Activated CD4-positive, alpha-beta T cell treated with anti-CD3 and anti-CD28 coated beads, Interleukin-2, amount 10 ng/mL, durations not matched to agents 7 days and 5 days (primary cell): ENCODE measurements at places on chromosomes 3 and 15. TPM values are rescaled to one million over a fixed set of nuclear protein-coding genes. Genes with fewer than 3 reads are reported as not detected.
A peak's percentile ranks its signal among the peaks of the same experiment; 100 is the strongest.

The EIF2B5 gene
- 53.0 TPM for total RNA-seq

The FEZF2 gene
- total RNA-seq = not detected

The GOLGA8G gene
- not detected for total RNA-seq

The CHRNA7 gene
- total RNA-seq = not detected

The SLC22A14 gene
- total RNA-seq = not detected

The IL5RA gene
- not detected for total RNA-seq

The NLGN1 gene
- total RNA-seq = not detected

The ADAMTS17 gene
- total RNA-seq = 5.0 TPM

The ZNF80 gene
- 0.10 TPM for total RNA-seq

The SLMAP gene
- total RNA-seq = 51.2 TPM

The GABRB3 gene
- total RNA-seq = 0.12 TPM

- peak; percentile 71 for DNase-seq
These were observed 74.3 kb downstream of the SIDT1 start for GRCh38 chr3:113606539-113607218.

DNA sequence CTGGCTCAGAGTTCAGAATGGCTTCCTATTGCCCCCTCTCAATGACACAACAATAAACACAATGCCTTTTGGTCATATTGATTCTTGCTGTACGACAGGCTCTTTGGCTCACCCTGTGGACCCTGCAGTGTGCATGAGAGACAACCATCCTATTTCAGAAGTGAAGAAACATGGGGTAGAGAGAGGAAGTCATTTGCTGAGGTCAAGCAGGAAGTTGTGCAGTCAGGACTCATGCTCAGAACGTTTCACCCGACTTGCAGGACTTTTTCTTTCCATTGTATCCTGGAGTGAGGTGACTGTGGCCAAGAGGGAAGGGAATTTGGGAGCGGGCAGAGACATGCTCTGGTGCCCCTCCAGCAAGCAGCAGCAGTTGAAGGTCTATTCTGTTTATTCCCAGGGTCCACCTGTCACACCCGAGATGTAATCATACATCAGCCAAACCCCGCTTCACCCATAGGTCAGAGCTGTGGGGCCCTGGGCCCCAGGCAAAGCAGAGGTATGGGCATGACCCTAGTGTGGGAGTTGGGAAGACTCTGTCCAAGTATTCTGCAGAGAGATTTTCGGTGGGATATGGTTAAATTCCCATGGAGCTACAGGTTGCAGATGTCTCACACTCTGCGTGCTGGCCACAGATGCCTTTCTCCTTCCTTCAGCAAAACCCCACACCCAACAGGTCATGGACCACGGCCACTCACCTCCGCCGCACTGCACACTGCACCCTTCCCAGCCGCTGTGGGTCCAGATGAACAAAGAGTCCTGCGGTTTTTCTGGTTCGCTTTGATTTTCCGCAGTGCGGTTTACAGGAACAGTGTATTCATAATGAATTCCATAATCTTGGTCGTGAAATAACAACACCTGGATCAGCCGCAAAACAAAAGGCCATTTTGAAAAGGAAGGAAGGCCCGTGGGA lies 290.6 kb downstream of the ADAMTS17 start:
- DNase-seq = no peak

DNA sequence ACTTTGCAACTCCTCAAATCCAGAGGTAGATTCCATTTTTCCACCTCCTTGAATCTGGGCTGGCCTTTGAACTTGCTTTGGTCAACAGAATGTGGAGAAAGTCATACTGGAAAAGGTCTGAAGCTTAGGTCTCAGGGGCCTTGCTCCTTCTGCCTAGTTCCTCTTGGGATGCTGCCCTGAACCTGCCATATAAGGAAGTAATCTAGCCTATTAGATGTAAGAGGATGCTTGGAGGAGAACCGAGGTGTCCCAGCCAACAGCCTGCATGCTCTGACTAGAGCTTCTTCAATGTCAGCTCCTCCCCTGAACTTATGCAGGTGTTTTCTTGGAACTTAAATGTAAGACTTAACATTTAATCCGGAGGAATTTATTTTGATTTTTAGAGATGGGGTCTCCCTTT lies 2.0 kb upstream of the TMED3 start:
- DNase-seq = no peak

DNA sequence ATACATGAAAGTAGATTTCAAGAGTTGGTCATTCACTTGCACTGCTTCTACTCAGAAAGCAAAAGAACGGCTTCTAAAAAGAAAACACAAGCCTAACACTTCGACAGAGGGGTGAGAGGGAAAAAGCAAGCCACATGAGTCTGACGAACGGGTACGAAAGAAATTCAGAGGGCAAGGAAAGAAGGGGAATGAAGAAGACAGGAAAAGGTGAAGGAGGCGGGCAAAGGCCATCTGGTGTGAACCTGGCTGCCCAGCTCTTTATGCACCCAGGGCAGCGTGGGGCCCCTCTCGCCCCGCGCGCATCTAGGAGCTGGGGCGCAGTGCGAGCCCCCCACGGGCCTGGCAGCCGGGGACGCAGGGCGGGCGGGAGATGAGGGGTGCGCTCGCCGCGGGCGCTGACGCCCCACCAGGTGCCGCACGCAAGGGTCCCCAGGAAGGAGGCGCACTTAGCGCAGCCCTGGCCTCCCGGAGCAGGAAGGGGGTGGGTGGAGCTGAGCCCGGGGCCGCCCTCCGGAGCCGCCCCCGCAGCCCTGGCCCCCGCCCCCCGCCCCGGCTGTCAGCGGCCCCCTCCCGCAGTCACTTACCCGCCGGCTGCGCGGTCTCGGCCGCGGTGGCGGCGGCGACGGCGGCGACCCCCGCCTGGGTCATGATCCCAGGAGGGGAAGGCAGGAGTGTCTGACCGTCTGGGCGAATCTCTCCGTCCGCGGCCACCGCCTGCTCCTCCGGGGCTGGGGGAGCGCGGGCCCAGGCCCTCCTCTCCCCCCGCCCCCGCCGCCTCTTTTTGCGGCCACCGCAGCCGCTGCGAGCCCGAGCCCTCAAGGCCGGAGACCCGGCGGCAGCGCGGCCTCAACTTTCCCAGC lies at the start of gene USF3:
Gene USF3 (minus strand): TSS at position 857 of the 860 bp plus-strand sequence. CDS start 21,764 bp downstream, outside the sequence.
- DNase-seq = peak; percentile 85

DNA sequence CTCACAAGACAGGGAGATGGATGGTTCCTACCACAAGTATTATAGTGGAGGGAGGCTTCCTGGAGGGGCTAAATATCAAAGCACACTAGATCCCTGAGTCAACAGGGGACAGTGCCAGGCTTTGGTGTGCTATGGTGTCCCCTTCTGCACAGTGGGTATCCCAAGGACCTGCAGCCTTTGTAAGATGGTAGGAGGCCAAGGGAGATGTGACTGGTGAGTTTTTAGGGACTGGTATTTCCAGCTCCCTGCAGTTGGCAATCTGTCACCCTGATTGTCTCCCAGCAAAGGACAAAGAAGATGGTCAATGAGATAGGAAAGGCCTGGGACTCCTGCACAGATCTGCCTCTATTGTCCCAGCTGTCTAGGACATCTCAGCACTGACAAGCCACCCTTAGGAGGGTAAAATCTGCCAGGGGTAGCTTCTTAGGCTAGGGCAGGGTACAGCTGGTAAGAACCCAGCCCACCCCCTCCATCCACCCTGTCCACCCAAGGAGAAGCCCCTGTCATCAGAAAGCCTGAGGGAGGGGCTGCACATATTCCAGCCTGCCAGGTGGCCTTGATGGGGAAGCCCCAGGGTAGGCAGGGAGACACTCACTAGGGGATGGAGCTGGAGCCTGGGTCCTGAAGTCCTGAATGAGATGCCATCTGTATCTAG lies 631 bp downstream of the CYP1A1 start:
- no peak for DNase-seq

- DNase-seq = no peak
These were observed 60.3 kb downstream of the RGMA start for GRCh38 chr15:93028632-93029213.

- DNase-seq = no peak
These were observed 894.0 kb downstream of the ROBO2 start for GRCh38 chr3:77933926-77934325.

DNA sequence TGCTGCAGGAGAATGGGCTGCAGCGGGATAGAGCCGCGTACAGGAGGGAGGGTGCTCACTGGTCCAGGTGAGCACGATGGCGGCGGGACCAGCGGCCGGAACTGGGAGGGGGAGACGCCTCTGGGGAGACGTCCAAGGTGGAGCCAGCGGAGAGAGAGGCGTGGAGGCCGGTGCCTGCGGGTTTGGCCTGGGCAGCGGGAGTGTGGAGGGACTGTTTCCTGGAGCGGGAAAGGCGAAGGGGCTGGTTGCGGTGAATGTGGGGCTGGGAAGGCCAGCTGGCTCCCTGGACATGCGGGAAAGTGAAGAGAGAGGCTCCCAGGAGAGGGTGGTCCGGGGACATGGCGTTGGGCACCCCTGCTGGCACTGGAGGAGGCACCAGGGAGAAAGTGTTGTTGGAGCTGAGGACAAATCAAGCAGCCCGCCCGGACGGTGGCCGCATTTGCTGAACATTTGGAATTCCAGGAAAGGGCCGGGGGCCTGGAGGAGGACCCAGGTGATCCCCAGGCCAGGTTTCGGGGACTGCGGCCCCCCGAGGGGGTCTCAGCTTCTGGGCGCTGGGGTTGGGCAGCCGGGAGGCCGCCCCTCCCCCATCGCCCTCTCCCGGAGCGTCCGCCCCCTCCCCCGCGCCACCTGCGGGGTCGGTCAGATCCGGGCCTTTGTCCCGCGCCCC lies 34.3 kb downstream of the DNAJB8 start:
- no peak for DNase-seq

- DNase-seq = no peak
These were observed 58.1 kb downstream of the TGFBR2 start for GRCh38 chr3:30664459-30664858.

- DNase-seq = no peak
These were observed 41.3 kb downstream of the APBA2 start for GRCh38 chr15:28927043-28927442.

- DNase-seq = no peak
These were observed 14.9 kb downstream of the SEMA6D start for GRCh38 chr15:47732248-47732647.

DNA sequence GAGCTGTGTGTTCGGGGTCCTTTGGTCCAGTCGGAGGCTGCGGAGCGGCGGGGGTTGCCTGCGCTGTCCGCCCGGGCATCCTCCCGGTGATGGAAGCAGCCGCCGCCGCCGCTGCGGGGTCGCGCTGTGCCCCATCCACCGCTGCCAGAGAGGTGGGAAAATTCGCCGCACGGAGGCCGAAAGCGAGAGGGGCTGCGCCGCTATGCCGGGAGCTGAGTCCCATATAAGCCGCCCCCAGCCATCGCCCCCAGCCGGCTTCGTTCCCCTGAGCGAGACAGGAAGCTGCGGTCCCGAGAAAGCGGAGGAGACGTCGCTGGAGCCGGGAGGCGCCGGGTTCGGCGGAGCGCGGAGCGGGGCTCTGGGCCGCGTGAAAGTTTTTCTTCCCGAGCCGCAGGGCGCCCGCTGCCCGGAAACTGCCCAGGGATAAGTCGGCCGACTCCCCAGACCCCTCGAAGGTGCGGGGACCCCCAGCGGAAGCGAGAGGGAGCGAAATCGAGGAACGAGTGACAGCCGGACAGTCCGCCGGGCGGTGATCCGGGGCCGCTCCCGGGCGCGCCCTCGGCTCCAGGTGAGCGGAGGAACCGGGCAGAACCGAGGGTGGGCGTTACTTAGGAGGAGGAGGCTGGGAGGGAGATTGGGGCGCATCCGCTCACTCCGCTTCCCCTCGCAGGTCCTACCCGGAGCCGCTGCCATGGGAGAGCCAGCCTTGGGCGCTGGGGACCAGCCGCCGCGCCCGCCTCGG lies 574 bp downstream of the CHST2 start:
- DNase-seq = peak; percentile 37

DNA sequence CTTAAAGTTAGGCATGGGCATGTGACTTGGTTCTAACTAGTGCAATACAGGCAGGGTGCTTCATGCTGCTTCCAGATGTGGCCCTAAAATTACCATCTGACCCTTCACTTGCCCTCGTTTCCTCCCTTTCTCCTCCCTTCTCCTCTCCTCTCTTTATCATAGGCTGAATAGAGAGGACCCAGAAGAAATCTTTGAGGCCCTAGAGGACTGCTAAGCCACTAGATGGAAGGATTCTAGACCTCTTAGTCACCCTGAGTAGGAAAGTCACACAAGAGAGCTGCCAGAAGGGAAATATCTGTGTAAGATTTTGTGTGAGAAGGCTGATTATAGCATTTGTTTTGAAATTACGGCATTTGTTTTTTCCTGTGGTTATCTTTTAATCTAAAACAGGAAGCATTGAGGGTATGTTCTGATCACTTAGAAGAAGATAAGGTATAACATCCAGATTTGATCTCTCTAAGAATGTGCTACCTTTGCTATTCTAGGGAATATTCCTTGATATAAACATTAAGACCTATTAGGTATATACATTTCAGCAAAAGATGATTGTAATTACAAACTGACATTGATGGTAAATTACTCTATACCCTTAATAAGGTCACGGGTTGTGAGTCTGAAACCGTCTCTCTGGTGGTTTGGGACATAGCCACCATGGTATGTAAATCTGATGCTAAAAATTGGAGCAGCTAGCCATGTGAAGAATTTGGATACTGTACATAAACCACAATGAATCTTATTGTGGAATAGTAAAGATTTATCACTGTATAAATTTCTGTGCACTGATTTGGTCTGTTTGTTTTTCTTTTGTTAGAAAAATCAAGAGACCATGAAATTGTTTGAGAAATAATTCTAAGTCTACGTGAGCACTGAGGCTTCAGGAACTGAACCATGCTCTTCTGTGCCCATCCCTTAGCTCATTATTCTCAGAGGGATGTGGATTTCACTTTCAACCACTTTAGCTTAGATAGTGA lies 84.1 kb downstream of the TP63 start:
- DNase-seq = no peak

DNA sequence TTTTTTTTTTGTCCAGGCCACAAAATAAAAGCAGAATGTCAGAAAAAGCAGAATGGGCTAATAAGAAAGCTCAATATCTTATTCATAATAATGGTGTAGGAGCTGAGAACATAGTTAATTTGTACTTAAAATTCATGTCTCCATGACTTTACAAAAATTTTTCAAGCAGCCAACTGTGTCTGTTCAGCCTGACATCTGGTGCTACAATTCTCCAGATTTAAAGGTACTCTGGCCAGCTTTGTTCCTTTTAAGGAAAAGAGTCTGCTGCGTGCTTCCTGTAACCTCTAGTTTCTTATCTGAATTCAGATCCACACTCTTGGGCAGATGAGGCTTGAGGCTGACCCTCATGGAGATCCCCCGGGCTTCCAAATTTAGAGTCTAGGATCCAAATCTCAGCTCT lies 8.7 kb upstream of the RFX7 start:
- no peak for DNase-seq

GRCh38 chr3:43477600-43477999 lies 144.2 kb downstream of the ANO10 start:
- peak; percentile 70 for DNase-seq

- no peak for DNase-seq
These were observed 21.3 kb downstream of the RAB43 start for GRCh38 chr3:129100274-129100673.

DNA sequence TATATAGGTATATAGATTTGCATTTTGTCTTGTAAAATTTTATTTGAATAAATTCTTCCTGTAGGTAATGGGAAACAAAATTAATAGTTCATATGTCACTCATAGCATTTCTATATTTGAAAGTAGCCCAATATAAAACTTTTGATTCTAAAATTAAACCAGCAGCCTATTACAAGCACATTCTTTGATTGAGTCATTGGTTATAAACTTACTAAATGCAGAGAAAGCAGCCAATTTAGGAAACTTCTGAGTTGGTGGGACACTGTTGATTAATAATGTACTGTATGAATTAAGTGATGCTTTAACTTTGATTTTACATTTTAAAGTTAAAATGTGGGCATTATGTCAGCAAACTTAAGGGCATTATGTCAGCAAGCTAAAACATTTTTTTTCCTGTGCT lies 34.5 kb downstream of the NR1D2 start:
- DNase-seq = no peak

- DNase-seq = no peak
These were observed 1.1 kb downstream of the MCF2L2 start for GRCh38 chr3:183427196-183427875.
